ENCODE measurements at places on chromosomes 16 and 17.

GRCh38 chr16:11446566-11447119, 101.4 kb downstream of the RMI2 start:
- DNase-seq: no peak

- no peak for DNase-seq
These were observed 154.0 kb downstream of the IRF8 start for GRCh38 chr16:86052926-86053325.

- no peak for DNase-seq
These were observed 6.5 kb upstream of the PKMYT1 start for GRCh38 chr16:2986623-2987188.

- DNase-seq: no peak
These were observed 14.8 kb upstream of the WFDC1 start for GRCh38 chr16:84279881-84280280.

DNA sequence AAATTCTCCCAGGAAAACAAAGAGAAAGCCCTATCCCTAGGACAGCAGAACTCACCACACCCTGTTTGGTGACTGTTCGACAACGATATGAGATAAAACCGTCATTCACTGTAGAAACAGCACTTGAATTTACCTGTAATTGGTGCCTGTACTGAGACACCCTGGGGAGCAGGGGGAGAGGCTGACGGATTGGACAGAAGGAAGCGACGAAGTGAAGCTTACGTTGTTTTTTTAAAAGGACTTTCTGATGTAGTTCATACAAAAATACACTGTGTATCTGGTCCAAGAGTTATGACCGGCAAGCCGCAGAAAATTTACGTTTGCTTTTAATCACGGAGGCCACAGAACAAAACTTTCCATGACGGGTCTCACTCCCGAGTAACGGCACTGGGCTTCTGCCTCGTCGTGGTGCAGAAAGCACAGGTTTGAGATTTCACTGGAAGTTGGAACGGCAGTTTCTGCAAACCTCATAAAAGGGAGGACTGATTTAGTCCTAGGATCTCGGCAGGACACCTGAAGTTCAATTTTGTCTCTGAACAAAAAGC, 9.7 kb downstream of the NXN start:
- no peak for DNase-seq

DNA sequence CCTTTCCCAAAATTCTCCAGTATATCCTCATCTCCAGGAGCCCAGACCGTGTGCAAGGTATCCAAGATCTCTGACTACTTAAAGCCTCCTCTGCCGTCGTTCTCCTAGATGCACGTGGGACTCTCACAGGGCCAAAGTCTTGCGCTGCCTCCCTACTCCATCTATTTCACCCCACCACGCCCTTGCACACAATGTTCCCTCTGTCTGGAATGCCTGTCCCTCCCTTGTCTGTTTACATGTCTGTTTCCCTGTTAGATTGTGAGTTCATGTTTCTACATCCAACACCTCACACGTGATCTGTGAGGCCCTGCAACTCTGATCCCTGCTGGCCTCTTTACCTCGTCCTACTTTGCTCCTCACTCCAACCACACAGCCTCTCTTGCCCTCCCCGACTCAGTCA, 4.9 kb upstream of the FZD2 start:
- DNase-seq: no peak

DNA sequence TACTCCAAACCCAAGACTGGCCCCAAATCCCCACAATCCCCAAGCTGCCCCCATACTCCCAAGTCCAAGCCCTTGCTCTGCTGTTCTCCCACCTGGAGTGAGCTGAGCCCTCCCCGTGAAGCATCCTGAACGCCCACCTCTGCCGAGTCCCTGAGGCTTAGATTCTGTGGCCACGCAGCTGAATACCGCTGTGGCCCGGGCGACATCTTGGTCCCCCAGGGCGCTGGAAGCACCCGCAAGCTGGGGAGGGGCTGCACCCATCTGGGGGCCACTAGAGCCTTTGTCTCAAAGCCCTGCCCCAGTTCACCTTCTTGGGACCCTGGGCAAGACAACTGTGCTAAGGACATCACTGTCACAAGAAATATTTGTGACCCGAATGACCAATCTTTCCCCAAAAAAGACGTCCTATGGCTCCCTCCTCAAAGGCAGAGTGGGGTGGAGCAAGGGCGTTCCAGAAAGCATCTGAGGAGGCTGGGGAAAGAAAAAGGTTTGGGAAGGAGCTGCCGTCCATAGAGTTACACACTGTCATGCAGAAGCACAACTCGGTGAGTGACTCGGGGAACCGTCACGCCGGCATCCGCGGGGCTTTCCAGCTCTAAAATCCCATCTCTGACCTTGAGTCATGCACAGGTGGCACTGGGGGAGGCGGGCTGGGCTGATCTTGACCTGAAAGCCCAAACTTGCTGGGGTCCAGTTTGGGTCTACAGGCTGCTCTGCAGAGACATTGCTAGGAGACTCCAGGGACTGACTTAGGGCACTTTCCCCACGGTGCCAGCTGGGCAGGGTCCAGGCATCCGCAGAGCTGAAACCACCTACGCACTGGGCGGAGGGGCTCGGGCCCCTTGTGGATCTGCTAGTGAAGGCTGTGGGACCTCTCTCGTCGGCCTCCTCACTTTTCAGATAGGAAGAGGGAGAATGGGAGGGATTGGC, 6.6 kb downstream of the PTX4 start:
- DNase-seq: no peak

GRCh38 chr17:81706232-81706611, 3.1 kb downstream of the MRPL12 start:
- DNase-seq: no peak

DNA sequence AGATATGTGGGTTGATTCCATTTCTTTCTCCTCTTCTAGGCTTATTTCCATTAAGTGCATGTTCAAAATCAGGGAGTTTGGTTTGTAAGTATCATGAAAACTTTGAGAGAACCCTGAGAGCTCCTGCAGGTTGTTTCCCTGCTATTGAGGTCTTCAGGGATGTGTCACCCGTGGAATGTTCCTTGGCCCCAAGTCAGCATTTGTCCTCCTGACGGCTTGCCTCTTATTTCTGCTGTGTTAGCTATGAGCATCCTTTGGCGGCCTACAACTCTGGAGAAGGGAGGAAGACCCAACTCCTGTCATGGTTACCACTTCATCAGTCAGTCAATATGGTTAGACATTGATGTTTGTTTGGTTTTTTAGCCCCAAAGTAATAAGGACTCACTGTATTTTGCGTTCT, 180.8 kb downstream of the FTO start:
- DNase-seq: no peak

- no peak for DNase-seq
These were observed 98.7 kb upstream of the SDK2 start for GRCh38 chr17:73742948-73743381.

DNA sequence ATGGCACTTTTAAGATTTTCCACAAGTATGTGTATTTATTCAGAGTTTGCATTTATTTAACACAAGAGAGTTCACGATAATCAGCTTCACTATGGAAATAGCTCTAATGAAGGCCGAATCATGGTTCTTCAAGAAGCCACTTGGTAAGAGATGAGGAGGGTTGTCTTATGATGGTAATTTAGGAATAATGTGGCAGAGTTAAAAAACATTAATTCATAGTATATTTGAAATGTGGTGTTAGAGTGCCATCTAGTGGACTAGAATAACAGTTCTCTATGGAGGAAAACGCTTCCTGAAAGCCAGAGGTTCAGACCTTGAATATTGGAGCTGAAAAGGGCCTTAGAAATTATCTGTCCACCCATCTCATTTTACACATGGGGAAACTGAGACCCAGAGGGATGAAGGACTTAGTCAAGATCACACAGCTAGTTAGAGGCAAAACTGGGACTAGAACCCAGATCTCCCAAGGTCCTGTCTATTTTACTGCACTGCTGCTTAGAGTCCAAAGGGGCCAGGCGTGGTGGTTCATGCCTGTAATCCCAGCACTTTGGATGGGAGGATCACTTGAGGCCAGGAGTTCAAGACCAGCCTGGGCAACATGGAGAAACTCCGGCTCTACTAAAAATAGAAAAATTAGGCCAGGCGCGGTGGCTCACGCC, 33.8 kb upstream of the KPNB1 start:
- DNase-seq: no peak

DNA sequence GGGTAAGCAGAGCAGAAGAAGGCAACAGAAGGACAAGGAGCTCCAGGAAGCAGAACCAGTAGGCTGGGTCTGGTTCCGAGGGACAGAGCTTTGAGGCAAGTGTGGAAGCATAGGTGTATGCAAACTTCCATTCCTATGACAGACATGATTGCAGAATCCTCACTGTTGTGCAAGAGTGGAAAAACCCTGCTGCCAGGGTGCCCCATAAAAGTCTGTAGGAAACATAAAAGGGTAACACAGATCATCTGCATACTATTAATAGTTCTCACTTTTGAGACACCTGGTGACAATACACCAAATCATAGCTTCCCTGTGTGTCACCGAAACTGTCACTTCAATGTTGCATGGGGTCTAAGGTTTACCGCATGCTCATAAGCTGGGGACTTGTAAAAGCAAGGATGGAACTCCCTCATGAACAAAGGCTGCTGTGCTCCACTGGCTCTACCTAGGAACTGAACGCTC, 39.7 kb downstream of the ARHGAP17 start:
- no peak for DNase-seq

- DNase-seq: no peak
These were observed 599.3 kb upstream of the PSMD7 start for GRCh38 chr16:73697336-73697735.

DNA sequence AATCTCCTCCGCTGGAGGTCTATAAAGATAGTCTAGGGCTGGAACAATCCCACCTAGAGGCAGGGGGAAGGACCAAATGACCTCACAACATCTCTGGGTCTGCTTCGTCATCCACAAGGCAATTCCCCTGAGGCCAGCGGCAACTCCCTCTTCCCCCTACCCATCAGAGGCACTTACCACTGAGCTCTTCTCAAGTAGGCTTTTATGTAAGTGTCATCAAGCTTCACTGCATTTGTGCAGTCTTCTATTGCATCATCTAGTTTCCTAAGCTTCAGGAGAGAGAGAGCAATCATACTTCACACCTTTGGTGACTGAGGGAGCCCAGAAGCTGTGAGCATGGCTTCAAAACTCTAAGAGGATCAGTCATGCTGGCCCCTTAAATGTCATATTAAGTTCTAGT, 21.0 kb downstream of the CNP start:
- no peak for DNase-seq

GRCh38 chr17:41917679-41918313, 955 bp downstream of the ACLY start:
- no peak for DNase-seq

DNA sequence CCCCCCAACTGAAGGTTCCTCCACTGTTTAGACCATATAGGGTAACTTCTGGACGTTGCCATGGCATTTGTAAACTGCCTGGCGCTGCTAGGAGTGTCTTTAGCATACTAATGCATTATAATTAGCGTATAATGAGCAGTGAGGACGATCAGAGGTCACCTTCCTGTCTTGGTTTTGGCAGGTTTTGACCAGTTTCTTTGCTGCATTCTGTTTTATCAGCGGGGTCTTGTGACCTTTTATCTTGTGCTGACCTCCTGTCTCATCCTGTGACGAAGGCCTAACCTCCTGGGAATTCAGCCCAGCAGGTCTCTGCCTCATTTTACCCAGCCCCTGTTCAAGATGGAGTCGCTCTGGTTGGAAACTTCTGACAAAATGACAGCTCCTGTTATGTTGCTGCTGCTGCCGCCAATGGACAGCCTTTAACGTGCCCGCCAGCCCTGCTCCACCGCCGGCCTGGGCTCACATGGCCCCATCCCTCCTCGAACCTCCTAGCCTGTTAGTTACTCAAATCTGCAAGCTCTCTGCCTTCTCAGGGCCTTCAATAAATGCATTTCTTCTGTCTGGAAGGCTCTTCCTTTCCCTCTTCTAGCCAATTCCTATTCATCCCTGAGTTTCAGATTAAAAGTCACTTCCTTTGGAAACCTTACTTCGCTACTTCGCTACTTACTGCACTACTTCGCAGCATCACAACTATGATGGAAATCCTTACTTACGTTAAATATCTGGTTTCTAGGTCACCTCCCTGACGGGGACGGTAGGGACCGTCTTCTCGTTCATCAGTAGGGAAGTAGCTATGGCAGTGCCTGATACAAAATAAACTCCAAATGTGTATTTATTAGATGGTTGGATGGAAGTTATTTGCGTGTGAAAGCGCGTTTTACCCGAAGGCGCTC, 640 bp upstream of the NAGLU start:
- DNase-seq: no peak

- no peak for DNase-seq
These were observed 48.3 kb downstream of the PHLPP2 start for GRCh38 chr16:71676236-71676635.

DNA sequence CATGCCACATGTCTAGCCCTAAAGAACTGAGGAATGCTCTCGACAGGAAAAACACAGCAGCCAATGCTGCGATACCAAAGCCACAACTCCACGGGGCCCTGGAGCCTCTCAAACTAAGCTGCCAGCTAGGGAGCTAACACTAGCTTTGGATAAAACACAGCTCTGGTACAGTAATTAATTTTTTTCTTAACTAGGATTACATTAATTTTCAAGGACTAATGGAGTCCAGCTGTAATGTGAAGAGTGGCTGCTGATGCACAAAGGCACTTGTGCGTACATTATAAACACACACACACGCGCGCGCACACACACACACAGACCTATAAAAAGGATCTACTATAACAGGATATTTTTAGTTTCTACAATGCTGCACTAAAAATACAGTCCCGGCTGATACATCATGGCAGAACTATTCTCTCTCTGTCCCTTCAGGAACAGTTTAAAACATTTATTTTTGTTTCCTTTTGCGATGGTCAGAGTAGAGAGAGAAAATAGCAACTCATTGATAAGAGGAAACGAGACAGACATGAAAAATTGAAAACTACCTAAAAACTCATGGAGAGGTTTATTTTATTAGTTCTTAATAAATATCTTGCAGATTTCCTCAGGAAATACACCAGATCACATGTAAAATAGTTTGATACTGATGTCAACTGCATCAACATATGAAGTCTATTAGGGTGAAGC, 88.5 kb downstream of the SMG6 start:
- DNase-seq: no peak

DNA sequence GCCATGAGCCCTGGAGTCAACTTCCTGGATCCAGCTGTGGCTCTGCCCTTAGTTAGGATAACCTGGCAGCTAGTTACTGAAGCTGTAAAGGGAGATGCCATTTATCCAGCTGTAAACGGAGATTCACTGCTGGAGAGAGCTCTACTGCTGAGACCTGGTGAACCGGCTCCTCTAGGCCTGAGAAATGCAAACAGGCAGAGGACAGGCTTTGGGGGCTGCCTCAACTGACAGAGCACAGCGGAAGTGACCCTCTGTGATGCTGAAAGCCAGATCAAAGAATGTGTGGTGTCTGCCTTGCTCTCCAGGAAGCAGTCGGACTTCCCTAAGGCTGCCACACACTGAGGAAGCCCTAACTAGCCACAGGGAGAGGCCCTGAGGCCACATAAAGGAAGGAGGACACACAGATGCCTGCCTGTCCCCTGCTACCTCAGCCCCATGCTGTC, 21.9 kb upstream of the GPRC5C start:
- no peak for DNase-seq

All from esophagus squamous epithelium (tissue), 5 donors.